ENCODE measurements at places on chromosomes 5 and 9.

DNA sequence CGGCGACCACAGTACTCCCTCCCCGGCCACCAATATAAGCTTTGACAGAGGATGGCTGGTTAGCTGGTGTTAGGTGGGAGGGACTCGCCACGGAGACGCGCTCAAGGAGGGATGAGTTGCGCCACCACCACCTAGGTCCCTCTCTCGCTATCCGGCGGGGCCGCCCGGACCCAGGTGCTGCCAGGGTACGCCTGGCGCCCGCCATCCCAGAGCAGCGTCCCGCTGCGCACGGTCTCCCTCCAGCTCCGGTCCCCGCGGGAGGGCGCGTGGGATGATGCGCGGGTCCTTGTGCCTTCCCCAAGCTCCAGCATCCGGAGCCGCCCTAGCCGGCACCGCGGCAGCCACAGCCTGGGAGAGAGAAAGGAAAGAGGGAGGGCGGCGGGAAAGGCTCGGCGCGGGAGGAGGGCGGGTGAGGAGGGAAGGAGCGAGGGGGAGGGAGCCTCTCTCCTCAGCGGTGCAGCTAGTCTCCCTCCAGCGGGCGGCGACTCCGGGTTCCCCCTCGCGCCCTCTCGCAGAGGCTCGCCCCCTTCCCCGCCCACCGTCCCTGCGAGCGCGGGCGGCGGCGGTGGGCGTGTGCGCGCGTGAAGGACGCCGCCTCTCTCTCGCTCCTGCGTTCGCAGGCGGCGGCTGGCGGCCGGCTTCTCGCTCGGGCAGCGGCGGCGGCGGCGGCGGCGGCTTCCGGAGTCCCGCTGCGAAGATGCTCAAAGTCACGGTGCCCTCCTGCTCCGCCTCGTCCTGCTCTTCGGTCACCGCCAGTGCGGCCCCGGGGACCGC is at the start of gene CAMK4:
Gene CAMK4, plus strand, starts transcription at position 598 of the 774 bp plus-strand sequence. Its CDS starts 100 bp downstream, at position 698.
- DNase-seq = peak; percentile 80

DNA sequence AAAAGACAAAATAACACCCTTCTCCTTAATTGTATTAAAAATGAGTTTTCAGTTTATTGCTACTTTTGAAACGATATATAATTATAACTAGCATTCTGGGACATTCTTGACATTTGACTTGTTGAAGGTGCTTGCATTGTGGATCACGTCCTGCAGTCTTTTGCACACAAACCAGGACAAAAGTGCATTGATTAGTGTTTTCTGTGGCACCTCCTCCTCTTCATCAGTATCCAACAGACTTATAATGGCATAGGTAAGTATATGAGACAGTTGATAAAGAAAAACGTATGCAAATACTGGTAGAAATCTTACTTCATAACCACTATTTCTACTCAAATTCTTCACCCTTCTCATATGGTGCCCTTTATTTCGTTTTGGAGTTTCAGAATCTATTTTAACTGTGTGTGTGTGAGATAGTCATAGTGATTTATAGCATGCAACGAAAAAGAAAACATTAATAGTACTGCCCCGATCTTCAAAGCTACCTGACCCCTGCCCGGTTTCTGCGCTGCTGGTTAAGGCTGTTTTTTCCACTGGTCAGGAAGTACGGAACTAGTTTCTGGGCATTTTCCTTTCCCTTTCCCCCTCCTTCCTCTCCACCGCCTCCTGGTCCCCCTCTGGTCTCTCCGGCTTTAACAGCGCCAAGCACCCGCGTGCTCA is 639 bp upstream of the RASA1 start:
- DNase-seq = no peak

DNA sequence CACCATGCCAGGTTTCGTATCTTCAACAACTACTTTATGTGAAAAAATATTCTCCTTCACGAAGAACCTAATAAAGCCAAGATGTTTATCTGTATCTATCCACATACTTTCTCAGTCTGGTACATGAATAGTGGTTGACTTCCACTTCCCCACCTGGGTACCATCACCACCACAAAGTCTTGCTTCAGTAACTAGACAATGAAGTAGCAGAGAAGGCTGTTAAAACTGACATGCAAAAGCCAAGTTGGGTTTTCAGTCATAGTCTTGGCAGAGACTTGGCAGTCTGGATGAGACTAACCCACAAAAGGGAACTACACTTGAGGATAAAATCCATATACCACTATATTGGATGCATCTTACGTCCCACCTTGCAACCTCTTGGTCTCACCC is 5.0 kb downstream of the P4HA2 start:
- DNase-seq = no peak

DNA sequence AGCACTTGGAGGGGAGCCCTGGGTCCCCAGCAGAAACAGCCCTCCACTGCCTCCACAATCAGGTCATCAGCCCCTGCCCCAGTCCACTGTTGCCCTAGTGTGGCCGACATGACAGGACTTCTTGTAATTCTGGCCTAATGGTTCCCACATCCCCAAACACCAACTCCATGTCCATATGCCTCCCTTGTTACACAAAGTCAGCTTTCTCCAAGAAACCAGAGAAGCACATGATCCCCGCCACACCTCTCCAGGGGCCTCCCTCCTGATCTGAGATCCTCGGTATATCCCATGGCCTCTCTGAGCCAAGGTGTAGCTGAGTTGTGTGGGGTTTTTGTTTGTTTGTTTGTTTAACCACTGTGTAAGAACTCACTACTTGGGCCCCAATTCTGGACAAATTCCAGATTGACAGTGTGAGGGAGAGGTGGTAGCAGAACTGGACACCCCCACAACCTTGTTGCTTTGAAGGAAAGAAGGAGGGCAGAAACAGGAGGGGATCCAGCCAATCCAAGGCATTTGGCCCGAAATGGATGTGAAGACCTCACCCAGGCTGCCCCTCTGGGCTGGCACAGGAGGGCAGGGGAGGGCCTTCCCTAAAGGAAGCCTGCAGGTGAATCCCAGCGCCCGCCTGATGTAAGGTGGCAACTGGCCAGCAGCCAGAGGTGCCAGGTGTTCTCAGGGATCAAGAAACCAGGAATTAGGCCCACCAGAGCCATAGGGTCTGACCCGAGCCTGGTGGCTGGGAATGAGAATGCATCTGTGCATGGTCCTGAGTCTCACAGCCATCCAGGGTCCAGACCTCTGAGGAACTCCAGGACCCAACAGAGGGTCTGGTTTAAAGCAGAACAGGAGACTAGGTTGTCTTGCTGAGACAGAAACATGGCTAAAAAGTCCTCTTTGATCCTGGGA is 13.4 kb downstream of the IRF1 start:
- DNase-seq = no peak

GRCh38 chr5:32690153-32690552 is 21.0 kb upstream of the NPR3 start:
- no peak for DNase-seq

DNA sequence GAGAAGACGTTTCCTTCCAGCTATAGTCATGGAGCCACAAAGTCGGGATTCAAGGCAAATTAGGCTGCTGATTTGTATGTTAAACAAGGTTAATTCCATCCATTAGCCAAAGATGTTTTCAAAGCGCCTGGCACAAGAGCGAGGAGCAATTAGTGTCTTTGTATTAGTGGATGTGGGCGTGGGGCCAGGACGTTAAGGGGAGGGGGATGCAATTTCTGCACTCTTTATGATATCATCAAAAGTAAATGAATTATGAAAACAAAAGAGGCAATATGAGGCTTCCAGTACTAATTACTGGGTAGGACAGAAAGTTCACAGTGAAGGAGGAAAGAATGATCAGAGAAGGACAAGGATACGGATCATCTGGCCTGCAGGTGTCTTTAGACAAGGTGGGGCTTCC is 230.9 kb upstream of the MSX2 start:
- DNase-seq = no peak

- DNase-seq = no peak
Observed at GRCh38 chr5:132454361-132454760, 36.2 kb downstream of the IRF1 start.

GRCh38 chr5:171569065-171569712 is 149.7 kb downstream of the FGF18 start:
- no peak for DNase-seq

GRCh38 chr9:95756986-95757385 is 118.5 kb upstream of the ERCC6L2 start:
- no peak for DNase-seq

GRCh38 chr9:134301387-134302129 is 24.7 kb upstream of the RXRA start:
- DNase-seq = peak; percentile 27

GRCh38 chr5:14673443-14673842 is 8.9 kb downstream of the OTULIN start:
- DNase-seq = no peak

DNA sequence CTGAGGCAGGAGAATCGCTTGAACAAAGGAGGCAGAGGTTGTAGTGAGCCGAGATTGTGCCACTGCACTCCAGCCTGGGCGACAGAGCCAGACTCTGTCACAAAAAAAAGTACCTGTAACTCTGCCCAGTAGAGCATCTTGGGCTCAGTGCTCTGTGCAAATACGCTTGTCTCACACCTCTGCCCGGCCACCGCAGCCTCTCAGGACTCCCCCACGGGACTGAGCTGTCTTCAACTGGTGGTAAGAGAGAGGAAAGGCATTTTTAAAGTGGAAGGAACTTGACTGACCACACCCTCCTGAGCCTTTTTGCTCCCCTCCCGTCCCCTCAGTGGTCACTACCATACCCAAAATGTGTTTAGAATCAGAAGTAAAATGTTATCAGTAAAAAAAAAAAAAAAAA is 174.3 kb upstream of the PIK3R1 start:
- no peak for DNase-seq

GRCh38 chr5:103407402-103407801 is 148.8 kb downstream of the MACIR start:
- no peak for DNase-seq

- no peak for DNase-seq
Observed at GRCh38 chr5:30878746-30879145, 314.7 kb upstream of the CDH6 start.

DNA sequence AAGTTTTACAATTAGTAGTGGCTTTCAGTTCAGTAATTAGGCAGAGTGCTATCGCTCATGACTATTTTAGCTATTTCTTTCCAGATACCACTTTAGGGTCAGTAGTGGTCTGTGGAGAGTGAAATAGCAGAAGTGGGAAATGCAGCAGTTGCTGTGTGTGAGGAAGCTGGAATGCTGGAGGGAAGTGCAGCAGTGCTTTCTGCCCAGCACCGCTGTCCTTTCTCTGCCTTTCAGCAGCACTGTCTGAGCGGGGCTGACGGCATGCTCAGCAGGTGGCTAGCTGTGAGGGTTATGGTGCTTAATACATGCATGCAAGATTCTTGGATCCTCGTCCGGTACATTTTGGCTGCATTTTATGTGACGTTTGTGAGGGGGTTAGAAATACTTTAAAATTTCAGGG is 213.9 kb downstream of the PBX3 start:
- DNase-seq = no peak

DNA sequence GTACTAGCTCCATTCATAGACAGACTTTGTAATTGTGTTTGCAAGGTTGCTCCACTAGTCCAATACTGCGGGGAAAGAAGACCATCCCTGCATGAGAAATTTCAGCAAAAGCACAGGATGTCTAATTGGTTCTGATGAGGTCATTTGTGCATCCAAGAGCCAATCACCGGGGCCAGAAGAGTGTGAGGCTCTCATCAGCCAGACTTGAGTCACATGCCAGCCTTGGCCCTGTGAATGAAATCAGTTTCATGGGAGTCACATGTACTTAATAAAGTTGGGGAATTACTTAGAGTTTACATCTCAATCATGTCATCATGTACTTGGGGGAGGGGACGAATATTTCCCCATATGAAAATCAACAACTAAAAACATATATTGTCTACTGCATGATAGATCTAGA is 1236.0 kb downstream of the MAT2B start:
- DNase-seq = no peak

DNA sequence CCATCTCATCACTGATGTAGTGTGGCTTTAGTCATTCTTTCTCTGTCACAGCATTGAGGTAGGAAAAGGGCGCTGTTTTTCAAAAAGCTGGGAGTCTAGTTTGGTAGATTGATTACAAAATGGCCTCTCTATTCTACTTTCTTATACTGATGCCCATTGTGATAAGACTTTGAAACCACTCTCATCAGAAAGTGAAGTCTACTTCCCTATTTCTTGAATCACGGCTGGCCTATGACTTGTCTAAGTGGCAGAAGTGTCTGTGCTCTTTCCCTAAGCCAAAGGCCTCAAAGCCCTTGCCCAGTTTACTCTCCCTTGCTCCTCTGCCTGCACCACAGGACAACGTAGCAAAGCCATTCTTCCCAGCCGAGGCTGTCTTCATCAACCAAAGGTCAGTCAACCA is 83.0 kb upstream of the IL33 start:
- DNase-seq = no peak

DNA sequence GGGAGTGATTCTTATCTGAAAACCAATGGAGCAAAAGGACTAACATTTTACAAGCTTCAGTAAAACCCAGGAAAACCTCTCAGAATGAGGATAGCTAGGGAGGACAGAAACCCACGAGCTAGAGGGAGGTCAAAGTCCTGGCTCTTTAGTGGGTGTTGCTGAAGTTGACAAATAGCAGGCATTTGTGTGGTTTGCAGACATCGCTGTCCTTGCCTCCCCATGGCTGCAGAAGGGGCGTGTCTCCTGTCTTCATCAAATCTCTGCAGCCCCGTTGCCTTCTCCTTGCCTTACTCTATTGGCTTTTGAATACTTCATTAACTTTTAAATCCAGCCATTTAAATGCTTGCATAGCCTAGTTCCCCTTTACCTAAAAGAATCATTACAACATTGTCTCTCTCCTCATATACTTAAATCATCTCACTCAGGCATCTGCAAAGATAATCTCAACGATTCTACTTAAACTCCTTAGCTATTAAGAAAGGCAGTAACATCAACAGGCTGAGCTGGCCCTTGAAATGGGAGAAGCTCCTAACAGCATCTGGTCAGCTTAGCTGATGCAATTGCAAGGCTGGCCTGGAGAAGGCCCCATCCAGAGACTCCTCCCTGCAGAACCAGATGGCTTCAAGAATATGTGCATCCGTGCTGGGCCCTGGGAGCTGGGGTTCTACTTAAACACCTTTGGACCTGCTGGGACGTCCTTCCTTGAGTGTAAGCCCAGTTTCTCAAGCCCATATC is 152.8 kb upstream of the TAS2R1 start:
- no peak for DNase-seq

- DNase-seq = no peak
Observed at GRCh38 chr9:120942186-120943001, 15.8 kb upstream of the TRAF1 start.

- DNase-seq = no peak
Observed at GRCh38 chr9:71383308-71383940, 262.0 kb upstream of the TRPM3 start.

GRCh38 chr5:88183255-88183654 is 85.4 kb downstream of the TMEM161B start:
- no peak for DNase-seq

DNA sequence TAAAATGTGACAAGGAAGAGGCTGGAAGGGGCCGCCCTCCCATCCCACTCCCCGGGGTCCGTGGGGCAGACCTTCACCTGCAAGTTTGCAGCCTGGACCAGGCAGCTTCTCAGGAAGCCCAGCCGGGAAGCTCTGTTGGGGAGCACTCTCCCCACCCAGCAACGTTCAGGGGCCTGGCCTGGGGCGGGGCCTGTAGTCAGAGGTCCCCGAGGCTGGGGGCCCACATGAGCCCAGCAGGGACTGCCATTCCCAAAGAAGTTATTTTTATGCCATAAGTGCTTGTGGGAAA is 32.7 kb upstream of the NOTCH1 start:
- DNase-seq = no peak

GRCh38 chr5:14962604-14963003 is 91.0 kb upstream of the ANKH start:
- no peak for DNase-seq
